ENCODE measurements at places on chromosomes 12 and 14.
A peak's percentile ranks its signal among the peaks of the same experiment; 100 is the strongest.

DNA sequence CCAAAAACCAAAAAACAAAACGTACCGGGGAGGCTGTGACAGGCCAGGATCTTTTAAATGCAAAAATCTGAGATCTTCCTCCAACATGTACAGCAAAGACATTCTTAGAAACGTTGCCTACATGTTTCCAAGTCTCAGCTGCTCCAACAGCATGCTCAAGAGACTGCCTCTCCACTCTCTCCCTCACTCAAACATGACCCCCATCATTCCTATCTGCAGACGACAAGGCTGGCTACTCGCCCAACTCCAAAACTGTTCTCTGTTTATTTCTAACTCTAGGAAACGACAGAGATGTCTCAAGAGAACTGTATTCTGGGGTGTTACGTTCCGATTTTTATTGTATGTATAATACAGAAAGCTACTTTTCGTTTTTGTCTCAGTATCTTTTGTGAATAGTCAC is 57.5 kb upstream of the TMCC3 start:
- DNase-seq = no peak

DNA sequence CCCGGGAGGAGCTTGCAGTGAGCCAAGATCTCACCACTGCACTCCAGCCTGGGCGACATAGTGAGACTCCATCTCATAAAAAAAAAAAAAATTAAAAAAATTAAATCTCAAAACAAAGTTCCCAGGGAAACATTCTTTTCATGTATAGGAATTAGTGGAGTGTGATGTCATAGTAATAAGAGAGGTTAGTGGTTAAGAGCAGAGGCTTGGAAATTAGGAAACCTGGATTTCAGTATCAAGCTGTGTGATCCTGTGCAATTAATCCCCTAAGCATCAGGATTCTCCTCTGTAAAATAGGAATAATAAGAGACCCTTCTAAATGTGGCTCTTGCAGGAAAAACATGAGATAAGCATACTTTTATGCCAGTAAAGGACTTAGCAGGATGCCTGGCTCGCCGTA is 3.1 kb upstream of the TXNRD1 start:
- DNase-seq = no peak

- DNase-seq = no peak
Measured at GRCh38 chr14:82003426-82003825, 469.8 kb upstream of the SEL1L start.

DNA sequence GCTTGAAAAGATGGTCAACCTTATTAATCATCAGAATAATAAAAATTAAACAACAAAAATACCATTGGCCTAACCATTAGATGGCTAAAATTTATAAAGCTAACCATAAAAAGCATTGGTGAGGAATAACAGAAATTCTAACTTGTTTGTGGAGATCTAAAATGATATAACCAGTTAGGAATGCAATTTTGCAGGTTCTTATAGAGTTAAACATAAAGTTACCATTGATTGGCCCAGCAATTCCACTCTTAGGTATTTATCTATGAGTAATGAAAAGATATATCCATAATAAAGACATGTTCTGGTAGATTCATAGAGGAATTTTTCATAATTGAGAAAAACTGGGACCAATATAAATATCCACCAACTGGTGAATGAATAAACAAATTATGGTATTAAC is 1098.6 kb downstream of the FSCB start:
- DNase-seq = no peak

GRCh38 chr12:107468182-107468581 is 217.4 kb upstream of the PWP1 start:
- DNase-seq = no peak

DNA sequence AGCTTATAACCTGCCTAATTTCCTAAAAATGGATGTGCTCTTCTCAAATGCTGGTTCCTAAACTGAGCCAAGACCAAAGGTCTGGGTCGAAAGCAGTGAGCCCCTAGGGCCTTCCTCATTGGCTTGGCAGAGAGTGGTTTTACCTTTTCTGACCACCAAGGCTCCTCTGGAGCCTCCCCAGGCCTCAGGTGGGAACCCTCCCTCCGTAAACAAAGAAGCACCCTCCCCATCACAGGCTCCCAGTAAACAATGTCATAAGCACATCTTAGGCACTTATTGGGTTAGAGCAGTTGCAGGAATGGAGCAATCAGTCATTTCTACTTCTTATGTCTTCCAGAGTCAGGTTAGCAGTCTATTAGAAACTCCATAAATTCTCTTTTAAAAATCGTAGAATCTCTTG is 6.0 kb downstream of the CHPT1 start:
- DNase-seq = no peak

DNA sequence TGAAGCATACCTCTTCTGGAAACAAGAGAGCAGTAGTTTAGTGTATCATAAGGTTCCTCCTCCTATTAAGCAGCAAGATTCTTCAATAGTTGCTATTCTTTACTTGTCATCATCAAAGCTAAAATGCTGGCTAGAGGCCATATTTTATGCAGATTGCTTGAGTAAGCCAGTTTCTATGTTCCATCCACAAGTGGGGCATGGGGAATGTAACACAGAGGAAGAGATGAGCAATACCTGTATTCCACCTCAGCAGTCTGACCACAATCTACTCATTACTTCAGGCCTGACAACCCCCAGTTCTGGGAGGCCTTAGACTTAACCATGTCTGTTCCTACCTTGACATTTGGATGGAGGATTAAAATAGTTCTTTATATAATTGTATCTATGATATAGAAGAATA is 423.6 kb downstream of the BTG1 start:
- DNase-seq = no peak

GRCh38 chr14:71400871-71401321 is 493.6 kb downstream of the PCNX1 start:
- DNase-seq = peak; percentile 57

GRCh38 chr14:29928117-29928640 is 532 bp upstream of the PRKD1 start:
- no peak for DNase-seq

DNA sequence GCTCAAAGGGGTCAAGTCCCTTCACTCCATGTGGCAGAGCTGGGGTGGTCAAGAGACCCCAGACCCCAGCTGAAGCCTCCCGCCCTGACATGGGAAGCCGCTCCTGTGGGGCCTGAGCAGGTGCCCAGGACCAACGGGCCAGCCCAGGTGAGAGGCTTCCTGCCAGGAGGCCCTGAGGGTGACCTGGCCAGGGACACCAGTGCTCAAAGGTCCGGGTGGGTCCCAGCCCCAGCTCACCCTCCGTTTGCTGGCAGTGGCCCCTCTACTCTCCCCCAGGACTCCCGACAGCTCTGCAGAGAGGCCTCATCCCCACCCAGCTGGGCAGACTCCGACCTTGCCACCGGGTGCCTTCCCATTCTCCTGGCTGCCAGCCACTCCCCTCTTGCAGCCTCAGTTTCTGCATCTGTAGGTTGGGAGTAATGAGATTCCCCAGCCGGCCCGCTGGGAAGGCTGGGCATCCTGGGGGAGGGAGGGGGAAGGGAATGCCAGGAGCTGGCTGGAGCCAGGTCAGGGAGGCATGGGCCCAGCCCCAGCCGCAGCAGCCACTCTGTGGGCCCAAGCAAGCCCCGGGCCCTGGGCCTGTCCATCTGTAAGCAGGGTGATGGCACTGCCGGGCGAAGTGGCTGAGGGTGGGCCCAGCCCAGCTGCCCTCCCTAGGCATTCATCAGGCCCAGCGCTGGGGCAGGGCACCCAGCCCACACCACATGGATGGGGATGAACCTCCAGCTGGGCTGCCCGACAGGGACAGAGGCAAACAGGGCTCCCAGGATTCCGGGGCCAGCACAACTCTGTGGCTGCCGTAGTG is 10.3 kb upstream of the INF2 start:
- no peak for DNase-seq

GRCh38 chr12:110079477-110080400 is 31.4 kb upstream of the C12orf76 start:
- peak; percentile 96 for DNase-seq

- peak; percentile 6 for DNase-seq
Measured at GRCh38 chr14:75003250-75004027, 718 bp downstream of the EIF2B2 start.

DNA sequence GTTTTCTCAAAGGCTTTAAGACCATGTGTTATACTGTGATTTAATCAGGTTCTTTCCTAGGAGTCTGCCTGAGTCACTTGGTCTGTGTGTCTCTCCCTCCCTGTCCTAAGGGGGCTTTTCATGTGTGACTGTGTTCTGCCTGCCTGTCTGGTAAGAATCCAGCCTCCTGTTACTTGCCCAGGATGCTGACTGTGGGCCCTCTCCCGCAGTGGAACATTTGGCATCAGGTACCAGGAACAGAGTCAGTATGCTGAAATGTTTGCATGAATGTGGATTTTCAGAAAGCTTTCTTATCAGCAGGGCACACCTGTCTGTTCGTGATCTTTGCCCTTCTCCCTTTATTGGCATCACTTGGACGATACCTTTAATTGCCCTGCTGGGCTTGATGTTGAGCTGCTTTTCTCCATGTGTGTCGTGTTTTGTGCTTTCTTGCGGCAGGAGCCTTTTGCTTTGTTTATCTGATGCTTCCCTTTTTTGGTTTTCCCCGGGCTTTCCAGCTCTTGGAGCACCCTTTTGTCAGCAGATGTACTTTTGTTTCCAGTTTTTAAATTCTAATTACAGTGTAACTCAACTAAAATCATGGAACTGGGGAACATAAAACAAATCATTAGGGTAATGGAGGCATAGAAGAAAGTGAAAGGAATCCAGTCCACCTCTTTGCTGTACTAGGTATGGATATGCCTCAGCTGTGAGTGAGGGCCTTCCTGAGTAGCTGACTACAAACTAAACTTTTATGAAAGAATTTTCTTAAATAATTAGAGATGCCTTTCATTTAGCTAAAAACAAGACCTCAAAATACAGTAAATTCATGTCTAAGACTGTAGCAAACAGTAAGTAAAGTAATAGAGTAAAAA is 72.5 kb downstream of the TRAF3 start:
- peak; percentile 66 for DNase-seq

DNA sequence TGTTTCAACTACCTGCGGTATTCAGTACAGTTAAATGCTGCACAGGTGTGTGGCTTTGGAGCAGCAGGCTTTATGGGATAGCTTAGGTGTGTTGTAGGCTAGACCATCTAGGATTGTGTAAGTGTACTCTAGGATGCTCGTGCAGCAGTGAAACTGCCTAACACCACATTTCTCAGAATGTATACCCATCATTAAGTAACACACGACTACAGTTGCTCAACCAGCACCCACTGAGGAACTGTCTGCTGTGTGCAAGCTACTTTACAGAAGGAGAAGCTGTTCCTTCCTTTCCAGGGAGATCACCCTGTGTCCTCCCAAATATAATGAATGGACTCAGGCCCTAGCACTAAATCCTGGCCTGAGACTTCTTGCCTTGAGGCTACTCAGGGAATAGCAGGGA is 94.8 kb downstream of the SLC24A4 start:
- DNase-seq = peak; percentile 96

- no peak for DNase-seq
Measured at GRCh38 chr14:85811340-85811739, 281.4 kb downstream of the FLRT2 start.

- DNase-seq = peak; percentile 87
Measured at GRCh38 chr14:100221533-100222223, 17.3 kb upstream of the YY1 start.

DNA sequence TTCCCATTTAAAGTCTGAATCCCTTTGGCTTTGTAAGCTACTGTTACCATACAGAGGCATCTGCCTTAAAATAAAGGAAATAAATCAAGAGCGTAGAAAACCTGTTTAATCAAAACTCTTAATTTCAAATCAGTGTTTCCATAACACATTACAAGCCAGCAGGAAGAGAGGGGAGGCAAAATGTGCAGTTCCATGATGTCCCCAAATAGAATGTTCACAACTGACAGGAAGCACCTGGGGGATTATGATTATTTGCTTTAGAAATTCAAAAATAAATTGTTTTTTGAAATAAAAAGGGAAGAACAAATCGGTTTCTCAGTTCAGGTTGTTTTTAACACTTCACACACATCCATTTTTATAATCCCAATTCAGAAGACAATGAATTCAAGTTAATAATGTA is 21.4 kb downstream of the SOCS2 start:
- no peak for DNase-seq

DNA sequence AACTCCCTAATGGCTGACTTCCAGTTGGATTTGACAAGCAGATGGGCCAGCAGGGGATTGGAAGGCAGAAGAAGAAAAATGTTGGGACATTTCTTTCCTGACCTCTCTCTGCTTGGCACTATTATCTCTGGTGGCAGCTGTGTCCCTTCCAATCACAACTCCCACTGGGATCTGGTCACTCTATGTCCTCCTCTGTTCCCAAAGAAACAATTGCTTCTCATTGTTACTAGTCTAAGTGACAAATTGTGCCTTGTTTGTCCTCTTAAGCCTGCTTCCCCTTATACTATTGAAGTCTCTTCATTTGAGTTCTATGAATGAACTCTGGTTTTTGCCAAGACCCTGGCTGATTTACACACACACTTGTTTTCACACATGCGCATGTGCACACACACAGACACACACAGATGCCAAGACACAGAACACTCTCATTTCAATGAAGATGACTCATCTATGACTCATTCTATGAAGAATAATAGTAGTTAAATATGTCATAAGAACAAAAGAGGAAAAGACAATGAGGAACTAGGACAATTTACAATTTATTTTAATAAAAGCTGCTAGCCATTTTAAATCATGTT is 83.0 kb upstream of the FAR2 start:
- DNase-seq = peak; percentile 82

DNA sequence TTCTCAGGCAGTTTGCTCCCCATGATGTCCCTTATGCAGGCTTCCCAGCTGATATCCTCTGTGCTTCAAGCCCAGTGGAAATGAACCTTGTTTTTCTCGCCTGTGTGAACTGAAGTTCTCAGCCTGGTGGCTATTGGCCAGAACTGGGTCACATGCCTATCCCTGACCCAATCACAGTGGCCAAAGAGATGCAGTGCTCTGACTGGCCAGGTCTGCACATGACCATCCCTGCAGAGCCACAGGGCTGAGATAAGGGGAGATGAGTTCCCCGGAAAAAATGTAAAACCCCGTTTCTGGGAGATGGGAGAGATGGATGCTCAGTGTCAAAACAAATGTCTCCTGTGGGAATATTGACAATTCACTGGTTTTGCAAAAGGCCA is 34.7 kb upstream of the FZD10 start:
- no peak for DNase-seq

- no peak for DNase-seq
Measured at GRCh38 chr12:130711756-130712155, 4.3 kb downstream of the RIMBP2 start.

GRCh38 chr12:110347767-110348166 is 55.7 kb downstream of the ANAPC7 start:
- DNase-seq = no peak

GRCh38 chr14:104254735-104255400 is 116.5 kb downstream of the KIF26A start:
- DNase-seq = no peak

DNA sequence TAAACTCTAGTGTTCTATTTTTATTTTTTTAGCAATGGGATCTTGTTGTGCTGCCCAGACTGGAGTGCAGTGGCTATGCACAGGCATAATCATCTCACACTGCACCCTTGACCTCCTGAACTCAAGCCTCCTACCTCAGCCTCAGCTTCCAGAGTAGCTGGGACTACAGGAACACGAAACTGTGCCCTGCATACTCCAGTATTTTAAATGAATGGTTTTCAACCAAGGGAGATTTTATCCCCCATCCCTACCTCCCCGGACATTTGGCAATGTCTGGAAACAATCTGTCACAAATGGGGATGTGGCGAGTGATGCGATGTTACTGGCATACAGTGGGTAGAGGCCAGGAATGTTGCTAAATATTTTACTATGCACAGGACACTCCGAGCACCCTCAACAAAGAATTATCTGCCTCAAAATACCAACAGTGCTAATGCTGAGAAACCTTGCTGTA is 2.1 kb downstream of the CBX5 start:
- peak; percentile 68 for DNase-seq

All from inflammatory macrophage treated with lipopolysaccharide for 4 hours (primary cell).